ENCODE measurements at places on chromosomes 12 and 14. TPM values are rescaled to one million over a fixed set of nuclear protein-coding genes. Genes with fewer than 3 reads are reported as not detected.

Gene DLGAP5
- total RNA-seq, result 0.60 TPM

Gene DNAJC22
- total RNA-seq, result 16.2 TPM

Gene CDKL1
- total RNA-seq, result 60.0 TPM

Gene KRT79
- not detected for total RNA-seq

Gene SIX4
- 2.8 TPM for total RNA-seq

Gene NTN4
- 83.2 TPM for total RNA-seq

Gene APOF
- total RNA-seq, result not detected

Gene KRT86
- total RNA-seq, result 1.3 TPM

Gene HOXC10
- 50.7 TPM for total RNA-seq

Gene TWF1
- 75.0 TPM for total RNA-seq
